AG10803 (cell line): ENCODE measurements at places on chromosomes 13 and 19.
A peak's percentile ranks its signal among the peaks of the same experiment; 100 is the strongest.

DNA sequence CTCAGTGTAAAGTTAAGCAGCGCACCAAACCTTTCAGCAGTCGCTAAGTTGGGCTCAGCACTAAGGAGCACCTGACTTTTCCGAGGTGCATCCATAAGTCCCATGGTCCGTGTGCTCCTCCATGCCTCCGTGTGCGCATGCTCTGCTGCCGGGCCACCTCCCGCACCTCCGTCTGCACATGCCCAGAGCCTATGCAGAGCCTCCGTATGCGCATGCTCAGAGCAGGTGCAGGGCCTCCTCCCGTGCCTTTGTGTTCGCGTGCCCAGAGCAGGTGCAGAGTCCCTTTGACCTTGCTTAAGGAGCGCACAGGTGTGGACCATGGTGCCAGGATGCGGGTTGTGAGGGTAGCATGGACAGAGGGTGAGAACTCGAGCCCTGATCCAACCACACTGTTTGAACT is 46.0 kb downstream of the ATP11A start:
- DNase-seq: no peak

DNA sequence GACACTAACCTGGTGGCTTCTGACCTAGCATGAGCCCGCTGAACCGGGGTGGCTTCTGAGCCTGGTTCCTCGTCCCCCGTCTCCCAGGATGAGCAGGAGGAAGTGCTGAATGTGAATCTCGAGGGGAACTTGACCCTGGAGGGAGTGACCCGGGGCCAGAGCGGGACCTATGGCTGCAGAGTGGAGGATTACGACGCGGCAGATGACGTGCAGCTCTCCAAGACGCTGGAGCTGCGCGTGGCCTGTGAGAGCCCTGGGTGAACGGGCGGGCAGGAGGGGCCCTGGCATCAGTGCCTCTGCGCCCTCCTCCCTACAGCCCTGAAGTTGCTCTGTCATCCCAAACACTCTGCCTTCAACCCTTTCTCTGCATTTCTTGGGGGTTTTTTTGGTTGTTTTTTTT is 5.6 kb downstream of the BCAM start:
- no peak for DNase-seq

GRCh38 chr19:15298847-15299567 is 33.3 kb downstream of the BRD4 start:
- DNase-seq: no peak

GRCh38 chr19:47310819-47311218 is 1.2 kb downstream of the C5AR1 start:
- peak; percentile 70 for DNase-seq

- peak; percentile 33 for DNase-seq
Measured at GRCh38 chr13:33119022-33119781, 103.0 kb downstream of the KL start.

GRCh38 chr13:24511019-24511815 is 1.4 kb downstream of the PARP4 start:
- DNase-seq: peak; percentile 84

GRCh38 chr13:20525144-20525600 is 485 bp downstream of the CRYL1 start:
- no peak for DNase-seq

DNA sequence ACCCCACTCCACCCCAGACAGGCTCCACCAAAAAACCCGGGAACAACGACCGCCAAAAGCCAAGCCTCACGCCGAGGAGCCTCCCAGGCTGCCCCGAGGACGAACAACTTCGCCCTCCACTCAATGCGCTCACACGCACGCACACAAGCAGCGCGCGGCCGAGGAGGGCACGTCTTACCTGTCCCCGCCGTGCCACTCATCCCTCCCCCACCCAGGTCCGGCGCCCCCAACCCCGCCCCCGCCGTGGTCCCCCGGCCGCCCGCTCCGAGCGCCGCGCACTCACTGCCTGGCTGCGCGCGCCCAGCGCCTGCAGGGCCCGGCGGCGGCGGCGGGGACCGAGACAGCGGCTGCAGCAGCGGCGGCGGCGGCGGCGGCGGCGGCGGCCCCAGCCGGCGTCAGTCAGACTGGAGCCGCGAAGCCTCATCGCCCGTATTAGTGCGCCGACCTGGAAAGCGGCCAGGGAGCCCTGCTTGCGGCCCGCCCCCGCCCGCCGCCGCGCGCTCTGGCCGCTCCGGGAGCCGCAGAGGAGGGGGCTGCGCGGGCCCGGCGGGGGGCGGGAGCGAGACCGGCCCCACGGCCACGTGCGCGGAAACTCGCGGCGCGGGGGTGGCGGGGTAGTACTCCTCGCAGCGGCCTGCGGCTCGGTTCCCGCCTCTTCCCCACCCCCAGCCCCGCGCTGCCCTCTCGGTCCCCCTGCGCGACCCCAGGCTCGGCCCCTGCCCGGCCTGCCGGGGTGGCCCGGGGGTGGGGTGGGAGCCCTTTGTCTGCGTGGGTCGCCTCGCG is at the start of gene SMAD9:
TSS of gene SMAD9 (minus strand) at position 406 of the 783 bp plus-strand sequence. CDS start 40,549 bp downstream, outside the sequence.
- peak; percentile 69 for DNase-seq

DNA sequence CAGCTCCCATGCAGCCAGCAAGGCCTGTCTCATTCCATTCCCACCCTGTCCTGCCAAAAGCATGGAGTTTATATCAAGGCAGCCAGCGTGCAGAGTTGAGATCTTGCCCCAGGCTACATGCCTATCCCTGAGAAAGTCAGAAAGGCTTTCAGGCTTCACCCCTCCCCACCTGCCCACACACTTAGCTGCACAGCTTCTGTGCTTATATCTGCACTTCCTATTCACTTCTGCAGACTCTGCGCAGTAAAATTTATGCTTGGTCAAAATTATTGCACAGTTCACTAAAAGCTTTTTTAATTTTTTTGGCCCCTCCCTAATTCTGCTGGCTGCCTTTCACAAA is 12.5 kb upstream of the ZNF675 start:
- DNase-seq: no peak

GRCh38 chr19:19105365-19106055 is 32.8 kb downstream of the TMEM161A start:
- DNase-seq: peak; percentile 31

- DNase-seq: no peak
Measured at GRCh38 chr13:86741762-86742285, 929.3 kb upstream of the SLITRK5 start.

GRCh38 chr13:91295712-91296410 is 51.6 kb upstream of the MIR17HG start:
- DNase-seq: no peak

GRCh38 chr19:45564131-45564780 is 20.3 kb downstream of the OPA3 start:
- no peak for DNase-seq

GRCh38 chr19:3058821-3059314 is 3.4 kb downstream of the TLE5 start:
- no peak for DNase-seq
